ENCODE measurements at places on chromosomes 2 and 18.

- no peak for DNase-seq
Measured at GRCh38 chr18:778194-778927, 33.7 kb downstream of the YES1 start.

DNA sequence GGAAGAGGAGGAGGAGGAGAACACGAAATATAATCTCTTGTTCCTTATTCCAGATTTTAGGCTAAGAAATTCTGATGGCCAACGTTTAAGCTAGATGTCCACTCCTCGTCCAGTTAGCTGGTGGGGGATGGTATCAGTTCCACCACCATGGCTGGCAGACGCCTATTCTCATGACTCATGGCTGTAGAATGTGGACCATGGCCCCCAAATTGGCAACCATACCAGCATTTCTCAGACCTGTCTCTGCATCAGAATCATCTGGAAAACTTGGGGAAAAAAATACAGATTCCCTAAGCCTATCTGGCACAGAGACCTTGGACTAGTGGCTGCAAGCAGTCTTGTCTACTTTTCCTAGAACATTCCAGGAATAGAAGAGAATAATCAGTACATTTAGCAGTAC, 267.7 kb upstream of the SIX2 start:
- DNase-seq = no peak

- DNase-seq = no peak
Measured at GRCh38 chr2:136065384-136065783, 52.6 kb downstream of the CXCR4 start.

DNA sequence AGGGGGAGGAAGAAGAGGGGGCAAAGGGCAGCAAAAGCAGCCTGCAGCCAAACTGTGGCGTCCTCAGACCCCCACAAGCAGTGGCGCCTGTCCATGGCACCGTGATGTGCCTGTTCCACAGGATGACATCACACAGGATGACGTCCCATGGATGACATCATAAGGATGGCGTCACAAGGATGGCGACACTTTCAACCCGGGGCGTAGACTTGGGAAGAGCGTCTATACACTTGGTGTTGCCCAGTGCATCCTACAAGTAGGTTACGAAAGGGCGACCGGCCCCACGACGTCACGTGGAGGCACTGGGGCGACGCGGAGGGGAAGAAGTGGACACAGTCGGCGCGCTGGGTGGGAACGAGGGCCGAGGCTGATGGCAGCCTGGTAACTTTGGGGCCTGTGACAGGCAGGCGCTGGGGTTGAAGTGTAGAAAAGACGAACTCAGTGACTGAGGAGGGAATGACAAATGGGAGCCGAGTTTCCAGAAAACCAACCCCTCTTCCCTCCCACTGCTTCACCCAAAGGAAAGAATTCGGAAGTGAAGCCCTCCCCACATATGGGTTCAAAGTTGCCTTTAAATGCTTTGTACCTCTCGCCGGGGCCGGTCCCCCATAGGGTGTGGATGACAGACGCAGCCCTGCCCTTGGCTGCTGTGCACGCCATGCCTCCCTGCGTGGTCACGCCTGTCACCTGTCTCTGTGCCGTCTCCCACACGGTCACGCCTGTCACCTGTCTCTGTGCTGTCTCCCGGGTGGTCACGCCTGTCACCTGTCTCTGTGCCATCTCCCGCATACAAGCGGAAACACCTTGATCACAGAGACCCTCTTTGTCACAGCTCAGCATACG, 13.4 kb upstream of the KCNG2 start:
- DNase-seq = no peak

DNA sequence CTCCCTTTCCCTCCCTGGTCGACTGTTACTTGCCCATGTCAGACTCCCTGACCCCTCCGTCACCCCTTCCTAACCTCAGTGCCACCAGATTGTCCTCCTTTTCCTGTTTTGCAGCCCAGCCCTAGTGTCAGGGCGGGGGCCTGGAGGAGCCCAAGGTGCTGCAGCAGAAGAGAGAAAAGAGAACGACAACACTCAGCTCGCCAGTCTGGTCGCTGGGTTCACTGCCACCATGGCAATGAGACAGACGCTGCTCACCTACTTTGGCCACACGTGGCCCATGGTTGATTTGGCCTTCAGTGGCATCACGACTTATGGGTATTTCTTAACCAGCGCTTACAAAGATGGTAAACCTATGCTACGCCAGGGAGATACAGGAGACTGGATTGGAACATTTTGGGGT, 108.4 kb upstream of the RMDN2 start:
- DNase-seq = no peak

DNA sequence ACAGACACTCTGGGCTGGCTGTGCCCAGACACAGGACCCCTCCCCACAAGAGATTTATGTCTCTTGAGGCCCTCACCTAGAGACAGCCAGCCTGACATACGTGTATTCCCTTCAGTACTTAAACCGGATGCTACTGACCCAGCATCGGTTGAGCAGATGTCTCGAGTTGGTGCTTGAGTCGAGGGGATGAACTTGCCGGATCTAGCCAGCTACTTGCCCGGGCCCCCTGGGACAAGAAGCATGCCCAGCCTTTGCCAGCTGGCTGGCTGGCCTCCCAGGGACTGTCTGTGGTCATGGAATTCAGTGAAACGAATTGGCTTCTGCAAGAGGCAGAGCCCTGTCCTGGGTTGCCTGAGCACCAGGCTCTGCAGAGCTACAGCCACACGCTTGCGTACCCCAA, 36.0 kb downstream of the DNMT3A start:
- no peak for DNase-seq

GRCh38 chr18:74456349-74457042, 612 bp downstream of the DIPK1C start:
- no peak for DNase-seq

DNA sequence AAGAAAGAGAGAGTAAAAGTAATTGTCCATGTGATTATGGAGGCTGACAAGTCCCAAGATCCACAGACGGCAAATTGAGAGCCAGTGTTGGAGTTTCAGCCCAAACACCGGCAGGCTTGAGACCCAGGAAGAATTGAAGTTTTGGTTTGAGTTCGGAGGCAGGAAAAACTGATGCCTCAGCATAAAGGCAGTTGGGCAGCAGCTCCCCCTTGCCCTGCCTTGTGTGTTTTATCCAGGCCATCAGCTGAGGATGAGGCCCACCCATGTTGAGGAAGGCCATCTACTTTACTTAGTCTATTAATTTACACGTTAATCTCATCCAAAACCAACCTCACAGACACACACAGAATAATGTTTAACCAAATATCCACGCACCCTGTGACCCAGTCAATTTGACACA, 64.6 kb upstream of the SERPINE2 start:
- DNase-seq = no peak
